ENCODE measurements at places on chromosomes 12 and 14. TPM values are rescaled to one million over a fixed set of nuclear protein-coding genes. Genes with fewer than 3 reads are reported as not detected.

GRCh38 chr12:92034858-92035401 lies 110.7 kb downstream of the BTG1 start:
- H3K4me3 ChIP-seq: peak overlapping the region; percentile 76
- peak; percentile 95 for DNase-seq
- peaks cover 53% of the 10 kb centered on the region for H3K4me1 ChIP-seq

DNA sequence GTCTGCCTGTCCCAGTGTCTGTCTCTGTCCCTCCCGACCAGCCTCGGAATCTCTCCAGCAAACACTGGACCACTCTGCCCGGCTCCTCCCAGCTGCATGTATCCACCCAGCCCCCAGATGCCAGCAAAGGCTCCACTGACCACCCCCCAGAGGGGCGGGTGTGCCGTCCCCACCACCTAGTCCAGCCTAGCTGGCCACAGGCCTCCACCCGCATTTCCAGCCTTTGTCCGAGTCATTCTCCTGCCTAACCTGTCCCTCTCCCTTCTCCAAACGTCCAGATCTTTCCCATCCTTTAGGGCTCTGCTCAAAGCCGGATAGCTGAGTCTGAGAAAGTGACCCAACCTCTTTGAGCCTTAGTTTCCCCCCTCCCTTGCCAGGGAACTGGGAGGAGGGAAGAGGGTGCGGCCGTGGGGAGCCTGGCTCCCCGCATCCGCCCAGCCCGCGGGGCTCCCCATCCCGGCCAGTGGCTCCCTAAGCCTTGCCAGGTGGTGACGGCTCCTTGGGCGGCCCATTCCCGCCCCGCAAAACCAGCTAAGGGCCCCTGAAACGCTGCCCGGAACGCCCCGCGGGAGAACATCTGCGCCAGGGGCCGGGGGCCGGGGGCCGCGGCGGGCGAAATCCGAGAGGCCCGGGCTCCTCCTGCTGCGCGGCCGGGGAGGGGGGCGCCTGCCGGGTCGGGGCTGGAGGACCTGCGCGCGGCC lies 34.6 kb upstream of the ANKRD9 start:
- no peaks in the 10 kb centered on the region for H3K27me3 ChIP-seq
- peaks cover 29% of the 10 kb centered on the region for H3K4me1 ChIP-seq
- no peak overlapping the region for H3K27ac ChIP-seq
- H3K4me3 ChIP-seq: no peak overlapping the region
- DNase-seq: peak; percentile 40

- H3K27ac ChIP-seq: no peak overlapping the region
- no peak overlapping the region for H3K4me3 ChIP-seq
- no peak for DNase-seq
- H3K27me3 ChIP-seq: no peaks in the 10 kb centered on the region
- H3K36me3 ChIP-seq: no peaks in the 10 kb centered on the region
- no peaks in the 10 kb centered on the region for H3K4me1 ChIP-seq
These were observed 18.1 kb downstream of the C12orf75 start for GRCh38 chr12:105348561-105348960.

DNA sequence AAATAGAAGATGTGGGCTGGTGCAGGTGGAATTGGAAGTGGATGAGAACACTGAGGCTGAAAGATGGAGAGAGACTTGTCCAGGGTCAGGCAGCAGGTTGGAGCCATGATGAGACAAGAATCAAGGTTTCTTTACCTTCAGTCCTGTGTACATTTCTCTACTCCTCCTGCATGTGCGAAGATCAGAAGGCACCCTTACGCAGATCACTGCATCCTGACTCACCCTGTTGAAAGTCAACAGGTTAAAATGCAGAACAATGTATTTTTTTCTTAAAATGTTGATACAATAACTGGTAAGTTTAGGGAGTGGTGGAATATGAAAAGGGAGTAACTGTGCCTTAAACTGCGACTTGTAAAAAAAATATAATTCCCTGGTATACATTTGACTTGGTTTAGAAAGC lies 47.8 kb downstream of the TESPA1 start:
- H3K4me1 ChIP-seq: peaks cover 32% of the 10 kb centered on the region
- H3K36me3 ChIP-seq: no peaks in the 10 kb centered on the region
- no peaks in the 10 kb centered on the region for H3K27me3 ChIP-seq

- peaks cover 47% of the 10 kb centered on the region for H3K4me1 ChIP-seq
- H3K36me3 ChIP-seq: peaks cover 20% of the 10 kb centered on the region
- no peak for DNase-seq
- H3K4me3 ChIP-seq: no peak overlapping the region
- H3K27me3 ChIP-seq: no peaks in the 10 kb centered on the region
These were observed 13.9 kb downstream of the BTBD7 start for GRCh38 chr14:93318927-93319326.

GRCh38 chr12:123752046-123752445 lies 10.1 kb upstream of the DNAH10 start:
- H3K27me3 ChIP-seq: no peaks in the 10 kb centered on the region
- peaks cover 19% of the 10 kb centered on the region for H3K36me3 ChIP-seq
- no peaks in the 10 kb centered on the region for H3K4me1 ChIP-seq
- no peak for DNase-seq
- no peak overlapping the region for H3K27ac ChIP-seq

DNA sequence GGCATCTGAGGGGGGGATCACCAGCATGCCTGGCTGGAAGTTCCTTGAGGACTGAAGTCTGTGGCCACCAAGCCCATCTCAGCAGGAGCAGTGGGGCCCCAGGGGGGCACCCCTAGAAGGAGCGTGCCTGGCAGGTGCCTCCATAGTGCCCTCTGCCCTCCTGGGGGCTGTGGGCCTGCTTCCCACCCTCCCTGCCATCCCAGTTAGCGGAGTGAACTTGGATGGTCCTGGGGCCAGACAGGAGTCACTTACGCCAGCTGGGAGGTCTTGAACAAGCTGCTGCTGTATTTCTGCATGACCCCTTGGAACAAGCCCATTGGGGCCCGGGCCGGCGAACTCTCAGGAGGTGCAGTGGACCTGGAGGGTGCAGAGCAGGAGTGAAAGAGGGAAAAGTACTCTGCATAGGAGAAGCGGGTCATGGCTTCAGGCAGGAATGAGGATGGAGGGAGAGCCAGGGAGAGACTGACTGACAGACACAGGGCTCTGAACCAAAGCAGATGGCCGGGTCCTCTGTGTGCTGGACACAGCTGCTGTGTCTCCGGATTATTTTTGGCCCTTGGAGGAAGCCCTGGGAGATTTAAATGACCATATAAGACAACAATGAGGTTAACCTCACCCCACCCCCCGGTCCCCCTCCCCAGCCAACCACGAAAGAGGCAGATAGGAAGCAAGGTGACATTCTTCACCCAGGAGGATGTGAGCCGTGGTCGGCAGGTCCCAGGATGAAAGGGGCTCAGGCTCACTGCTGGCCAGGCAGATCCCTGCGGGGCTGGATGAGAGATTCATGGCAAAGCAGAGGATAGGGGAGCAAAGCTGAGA lies 19.6 kb downstream of the ASB2 start:
- H3K4me1 ChIP-seq: peaks cover 19% of the 10 kb centered on the region
- peaks cover 6% of the 10 kb centered on the region for H3K36me3 ChIP-seq
- H3K4me3 ChIP-seq: no peak overlapping the region
- no peaks in the 10 kb centered on the region for H3K27me3 ChIP-seq

- no peaks in the 10 kb centered on the region for H3K27me3 ChIP-seq
- no peaks in the 10 kb centered on the region for H3K4me1 ChIP-seq
- no peaks in the 10 kb centered on the region for H3K36me3 ChIP-seq
- H3K4me3 ChIP-seq: no peak overlapping the region
- no peak overlapping the region for H3K27ac ChIP-seq
These were observed 45.0 kb upstream of the FZD10 start for GRCh38 chr12:130117233-130117632.

DNA sequence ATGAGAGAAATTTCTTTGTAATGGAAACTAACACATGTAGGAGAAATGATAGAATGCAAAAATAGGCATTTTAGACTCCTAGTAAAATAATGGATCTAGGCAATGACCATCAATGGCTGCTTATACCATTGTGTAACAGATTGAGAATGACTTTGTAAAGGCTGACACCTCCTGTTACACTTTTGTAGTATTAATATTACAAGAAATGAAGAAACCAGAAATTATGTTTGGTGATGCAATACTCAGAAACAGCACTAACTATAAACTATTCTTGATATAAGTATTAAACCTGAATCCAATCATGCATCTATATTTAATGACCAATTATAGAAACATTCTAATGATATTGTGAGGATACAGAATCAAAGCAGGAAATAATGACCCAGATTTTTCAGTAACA lies 108.5 kb upstream of the CNTN1 start:
- H3K4me3 ChIP-seq: no peak overlapping the region
- H3K4me1 ChIP-seq: no peaks in the 10 kb centered on the region
- H3K27ac ChIP-seq: no peak overlapping the region
- DNase-seq: no peak
- no peaks in the 10 kb centered on the region for H3K36me3 ChIP-seq

- H3K36me3 ChIP-seq: no peaks in the 10 kb centered on the region
- H3K4me1 ChIP-seq: no peaks in the 10 kb centered on the region
- H3K4me3 ChIP-seq: no peak overlapping the region
- no peak overlapping the region for H3K27ac ChIP-seq
- H3K27me3 ChIP-seq: peaks cover 43% of the 10 kb centered on the region
These were observed 327.6 kb upstream of the SFSWAP start for GRCh38 chr12:131383291-131383690.

GRCh38 chr14:31208546-31209424 lies 1.2 kb upstream of the HECTD1 start:
- H3K36me3 ChIP-seq: peaks cover 20% of the 10 kb centered on the region
- H3K27ac ChIP-seq: peak overlapping the region; percentile 95
- no peak for DNase-seq
- no peaks in the 10 kb centered on the region for H3K27me3 ChIP-seq
- H3K4me3 ChIP-seq: peak overlapping the region; percentile 89

- DNase-seq: no peak
- H3K4me1 ChIP-seq: no peaks in the 10 kb centered on the region
- no peaks in the 10 kb centered on the region for H3K27me3 ChIP-seq
- no peak overlapping the region for H3K4me3 ChIP-seq
These were observed 93.3 kb upstream of the MAP1LC3B2 start for GRCh38 chr12:116465856-116466255.

- H3K36me3 ChIP-seq: peaks cover 6% of the 10 kb centered on the region
These were observed 7.0 kb upstream of the METTL17 start for GRCh38 chr14:20982646-20983369.

GRCh38 chr12:480831-481816 lies 21.4 kb downstream of the B4GALNT3 start:
- H3K27me3 ChIP-seq: peaks cover 48% of the 10 kb centered on the region
- no peaks in the 10 kb centered on the region for H3K36me3 ChIP-seq
- H3K27ac ChIP-seq: no peak overlapping the region
- DNase-seq: no peak
- no peak overlapping the region for H3K4me3 ChIP-seq
- no peaks in the 10 kb centered on the region for H3K4me1 ChIP-seq

- H3K27me3 ChIP-seq: no peaks in the 10 kb centered on the region
- H3K27ac ChIP-seq: peak overlapping the region; percentile 75
- no peak overlapping the region for H3K4me3 ChIP-seq
- H3K4me1 ChIP-seq: peaks cover 29% of the 10 kb centered on the region
- DNase-seq: peak; percentile 4
These were observed 1038.3 kb downstream of the BCL11B start for GRCh38 chr14:98233656-98234055.

DNA sequence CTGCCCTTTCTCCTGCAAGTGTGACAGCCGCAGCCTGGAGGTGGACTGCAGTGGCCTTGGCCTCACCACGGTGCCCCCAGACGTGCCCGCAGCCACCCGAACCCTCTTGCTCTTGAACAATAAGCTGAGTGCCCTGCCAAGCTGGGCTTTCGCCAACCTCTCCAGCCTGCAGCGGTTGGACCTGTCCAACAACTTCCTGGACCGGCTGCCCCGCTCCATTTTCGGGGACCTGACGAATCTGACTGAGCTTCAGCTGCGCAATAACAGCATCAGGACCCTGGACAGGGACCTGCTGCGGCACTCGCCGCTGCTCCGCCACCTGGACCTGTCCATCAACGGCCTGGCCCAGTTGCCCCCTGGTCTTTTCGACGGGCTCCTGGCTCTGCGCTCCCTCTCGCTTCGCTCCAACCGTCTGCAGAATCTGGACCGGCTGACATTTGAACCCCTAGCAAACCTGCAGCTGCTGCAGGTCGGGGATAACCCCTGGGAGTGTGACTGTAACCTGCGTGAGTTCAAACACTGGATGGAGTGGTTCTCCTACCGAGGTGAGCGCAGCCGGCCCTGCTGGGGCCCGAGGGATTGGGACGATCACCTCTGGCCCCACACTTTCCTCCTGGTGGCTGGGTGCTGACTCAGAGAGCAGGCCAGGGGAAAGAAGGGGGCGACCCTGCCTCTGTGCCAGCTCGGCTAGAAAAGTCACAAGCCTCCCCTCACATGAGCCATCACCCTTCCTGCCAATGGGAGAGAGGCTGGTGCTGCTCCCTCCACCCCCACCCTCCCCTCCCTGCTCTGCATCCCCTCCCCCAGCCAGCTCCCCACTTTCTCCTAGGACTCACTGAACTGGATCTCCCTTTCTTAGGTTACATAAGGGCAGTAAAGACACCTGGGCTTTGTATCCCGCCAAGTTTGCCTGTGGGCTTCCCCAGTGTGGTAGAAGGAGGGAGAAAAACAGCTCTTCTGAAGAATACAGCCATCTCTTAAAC lies 10.9 kb downstream of the LRTM2 start:
- no peaks in the 10 kb centered on the region for H3K4me1 ChIP-seq
- DNase-seq: peak; percentile 45
- H3K27ac ChIP-seq: no peak overlapping the region
- H3K36me3 ChIP-seq: peaks cover 5% of the 10 kb centered on the region
- peaks cover 56% of the 10 kb centered on the region for H3K27me3 ChIP-seq

- H3K4me3 ChIP-seq: no peak overlapping the region
- no peaks in the 10 kb centered on the region for H3K36me3 ChIP-seq
- DNase-seq: peak; percentile 22
- peaks cover 11% of the 10 kb centered on the region for H3K4me1 ChIP-seq
These were observed 281.4 kb downstream of the FLRT2 start for GRCh38 chr14:85811340-85811739.

Gene C2CD5
- 16.9 TPM for total RNA-seq

Gene ENO2
- total RNA-seq: 2.1 TPM

Gene VASH1
- 0.54 TPM for total RNA-seq

Gene CLECL1
- total RNA-seq: not detected

Gene TSHR
- not detected for total RNA-seq

Gene BCL2L14
- total RNA-seq: not detected

Gene DAZAP2
- total RNA-seq: 93.2 TPM

Gene UBE2N
- 164 TPM for total RNA-seq

Measured in MCF 10A (cell line).